ENCODE measurements at places on chromosomes 1 and 21. TPM values are rescaled to one million over a fixed set of nuclear protein-coding genes. Genes with fewer than 3 reads are reported as not detected.

DNA sequence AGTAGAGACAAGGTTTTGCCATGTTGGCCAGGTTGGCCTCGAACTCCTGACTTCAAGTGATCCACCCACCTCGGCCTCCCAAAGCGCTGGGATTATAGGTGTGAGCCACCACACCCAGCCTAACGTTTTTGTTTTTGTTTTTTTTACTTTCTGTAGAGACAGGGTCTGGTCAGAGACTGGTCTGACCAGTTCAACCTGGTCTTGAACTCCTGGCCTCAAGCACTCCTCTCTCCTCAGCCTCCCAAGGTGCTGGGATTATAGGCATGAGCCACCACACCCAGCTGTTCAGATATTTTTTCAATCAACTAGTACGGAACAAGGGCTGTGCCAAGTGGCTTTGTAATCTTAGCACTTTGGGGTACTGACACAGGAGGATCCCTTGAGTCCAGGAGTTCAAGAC, 209.5 kb downstream of the RERE start:
- H3K36me3 ChIP-seq: peaks cover 7% of the 10 kb centered on the region
- no peak overlapping the region for H3K27ac ChIP-seq
- H3K4me1 ChIP-seq: peaks cover 34% of the 10 kb centered on the region
- H3K4me3 ChIP-seq: no peak overlapping the region

DNA sequence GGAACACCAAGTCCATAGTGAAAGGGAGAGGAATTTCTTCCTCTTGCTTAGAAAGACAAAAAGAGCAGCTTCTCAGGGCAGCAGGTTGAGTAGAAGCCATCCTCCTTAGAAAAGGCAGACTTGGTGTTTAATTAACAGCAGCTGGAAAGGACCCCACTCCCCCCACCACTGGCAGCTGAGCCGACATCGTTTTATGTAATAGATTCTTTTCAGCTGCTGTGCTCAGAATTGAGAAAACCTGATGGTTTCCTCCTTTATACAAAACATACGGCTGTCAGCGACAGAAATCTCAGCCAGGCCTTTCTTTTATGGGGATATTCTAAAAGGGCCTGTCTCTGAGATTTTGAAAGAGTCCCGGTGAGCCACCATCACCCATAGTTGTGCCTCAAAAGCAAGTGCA, 49.9 kb downstream of the MAN1C1 start:
- DNase-seq: no peak
- H3K36me3 ChIP-seq: peaks cover 16% of the 10 kb centered on the region
- H3K27ac ChIP-seq: no peak overlapping the region
- H3K4me1 ChIP-seq: peaks cover 25% of the 10 kb centered on the region
- peaks cover 9% of the 10 kb centered on the region for H3K27me3 ChIP-seq

GRCh38 chr1:41906943-41907342, 11.8 kb downstream of the HIVEP3 start:
- peaks cover 40% of the 10 kb centered on the region for H3K4me1 ChIP-seq
- H3K27ac ChIP-seq: no peak overlapping the region
- peaks cover 12% of the 10 kb centered on the region for H3K36me3 ChIP-seq
- no peaks in the 10 kb centered on the region for H3K27me3 ChIP-seq
- no peak for DNase-seq
- H3K4me3 ChIP-seq: no peak overlapping the region

GRCh38 chr1:10253755-10254154, 43.4 kb downstream of the KIF1B start:
- H3K4me3 ChIP-seq: no peak overlapping the region
- H3K36me3 ChIP-seq: peaks cover 3% of the 10 kb centered on the region
- no peak for DNase-seq
- no peaks in the 10 kb centered on the region for H3K27me3 ChIP-seq

GRCh38 chr1:77972080-77972479, 6.8 kb downstream of the FUBP1 start:
- no peaks in the 10 kb centered on the region for H3K27me3 ChIP-seq
- DNase-seq: no peak
- peak overlapping the region; percentile 4 for H3K4me3 ChIP-seq
- peaks cover 63% of the 10 kb centered on the region for H3K4me1 ChIP-seq
- H3K36me3 ChIP-seq: peaks cover 53% of the 10 kb centered on the region

- no peak overlapping the region for H3K27ac ChIP-seq
- H3K4me1 ChIP-seq: peaks cover 5% of the 10 kb centered on the region
- no peak for DNase-seq
Measured at GRCh38 chr1:204758601-204759000, 73.1 kb upstream of the LRRN2 start.

GRCh38 chr1:12778907-12779306, 5.4 kb downstream of the PRAMEF12 start:
- no peaks in the 10 kb centered on the region for H3K36me3 ChIP-seq
- H3K4me1 ChIP-seq: no peaks in the 10 kb centered on the region
- DNase-seq: no peak
- H3K27me3 ChIP-seq: peaks cover 2% of the 10 kb centered on the region
- H3K4me3 ChIP-seq: no peak overlapping the region

- DNase-seq: no peak
- peaks cover 18% of the 10 kb centered on the region for H3K4me1 ChIP-seq
- no peak overlapping the region for H3K4me3 ChIP-seq
Measured at GRCh38 chr1:30988045-30988444, 77.5 kb downstream of the PUM1 start.

- H3K4me1 ChIP-seq: peaks cover 47% of the 10 kb centered on the region
- no peaks in the 10 kb centered on the region for H3K27me3 ChIP-seq
- no peak overlapping the region for H3K27ac ChIP-seq
- no peak overlapping the region for H3K4me3 ChIP-seq
- peaks cover 29% of the 10 kb centered on the region for H3K36me3 ChIP-seq
Measured at GRCh38 chr1:193538680-193539079, 352.3 kb upstream of the B3GALT2 start.

DNA sequence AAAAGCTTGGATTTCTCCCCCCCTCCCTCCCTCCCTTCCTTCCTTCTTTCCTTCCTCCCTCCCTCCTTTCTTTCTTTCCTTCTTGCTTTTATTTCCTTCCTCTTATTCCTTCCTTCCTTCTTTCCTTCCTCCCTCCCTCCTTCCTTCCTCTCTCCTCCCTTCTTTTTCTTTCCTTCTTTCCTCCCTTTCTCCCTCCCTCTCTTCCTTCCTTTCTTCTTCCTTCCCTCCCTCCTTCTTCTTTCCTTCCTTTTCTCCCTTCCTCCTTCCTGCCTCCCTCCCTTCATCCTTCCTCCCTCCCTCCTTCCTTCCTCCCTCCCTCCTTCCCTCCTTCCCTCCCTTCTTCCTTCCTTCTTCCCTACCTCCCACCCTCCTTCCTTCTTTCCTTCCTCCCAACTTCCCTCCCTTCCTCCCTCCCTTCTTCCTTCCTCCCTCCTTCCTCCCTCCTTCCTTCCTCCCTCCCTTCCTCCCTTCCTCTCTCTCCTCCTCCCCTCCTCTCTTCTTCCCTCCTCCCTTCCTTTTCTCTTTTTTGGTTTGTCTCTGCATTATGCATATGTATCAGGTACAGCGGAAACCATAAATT, 22.8 kb downstream of the WDR64 start:
- no peak overlapping the region for H3K4me3 ChIP-seq
- no peaks in the 10 kb centered on the region for H3K27me3 ChIP-seq
- no peaks in the 10 kb centered on the region for H3K36me3 ChIP-seq
- DNase-seq: no peak

GRCh38 chr1:220342853-220343252, 70.6 kb upstream of the RAB3GAP2 start:
- H3K4me1 ChIP-seq: no peaks in the 10 kb centered on the region
- peaks cover 4% of the 10 kb centered on the region for H3K27me3 ChIP-seq
- DNase-seq: no peak

The CNIH3 gene
- 1.5 TPM for total RNA-seq

The MYOM3 gene
- not detected for total RNA-seq

DNA sequence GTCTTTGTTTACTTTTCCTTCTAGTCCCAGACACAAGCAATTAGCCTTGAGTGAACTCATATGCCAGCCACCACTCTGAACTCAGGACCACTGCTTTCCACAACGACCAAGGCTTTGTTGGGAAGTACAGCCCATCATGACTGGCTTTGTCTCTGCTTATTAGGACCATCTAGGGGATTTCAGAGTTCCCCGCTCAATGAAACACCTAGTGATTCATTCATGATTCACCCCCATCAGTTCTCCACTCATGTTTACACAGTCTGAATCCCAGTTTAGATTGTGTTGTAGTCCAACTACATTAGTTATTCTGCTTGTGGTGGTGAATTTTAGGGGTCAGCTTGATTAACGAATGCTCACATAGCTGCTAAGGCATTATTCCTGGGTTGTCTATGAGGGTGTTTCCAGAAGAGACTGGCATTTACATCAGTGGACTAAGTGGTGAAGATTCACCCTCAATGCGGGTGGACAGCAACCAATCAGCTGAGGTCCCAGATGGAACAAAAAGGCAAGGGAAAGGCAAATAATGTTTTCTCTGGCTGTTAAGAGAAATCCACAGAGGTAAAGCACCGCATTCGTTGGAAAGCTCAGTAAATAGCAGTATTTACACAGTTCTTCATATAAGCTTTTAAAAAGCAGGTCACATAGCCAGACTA, 122.7 kb downstream of the RGS21 start:
- H3K36me3 ChIP-seq: no peaks in the 10 kb centered on the region
- no peak overlapping the region for H3K27ac ChIP-seq
- no peak for DNase-seq
- H3K4me1 ChIP-seq: no peaks in the 10 kb centered on the region
- H3K4me3 ChIP-seq: no peak overlapping the region

DNA sequence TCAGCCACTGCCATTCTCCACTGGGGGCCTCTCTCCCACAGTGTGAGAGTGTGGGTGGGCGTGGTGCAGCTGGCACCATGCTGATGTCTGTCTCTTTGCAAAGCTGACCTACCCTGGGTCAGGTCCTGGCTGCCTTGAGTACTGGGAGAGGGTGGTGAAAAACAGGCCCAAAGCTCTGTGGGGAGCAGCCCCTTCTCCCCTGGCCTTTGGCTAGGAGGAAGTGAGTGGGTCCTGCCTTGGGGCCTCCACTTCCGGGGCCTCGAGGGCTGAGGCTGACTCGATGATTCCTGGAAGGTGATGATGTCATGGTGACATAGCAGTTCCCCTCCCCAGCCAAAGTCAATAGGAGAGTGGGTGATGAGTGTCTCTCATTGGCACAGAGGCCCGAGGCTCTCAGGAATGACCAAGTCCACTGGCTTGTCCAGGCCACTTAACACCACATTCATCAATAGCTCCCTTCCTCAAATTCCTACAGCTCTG, 53.0 kb downstream of the IER5 start:
- H3K36me3 ChIP-seq: peaks cover 6% of the 10 kb centered on the region
- H3K4me1 ChIP-seq: peaks cover 74% of the 10 kb centered on the region
- H3K4me3 ChIP-seq: peak overlapping the region; percentile 39
- peaks cover 13% of the 10 kb centered on the region for H3K27me3 ChIP-seq
- H3K27ac ChIP-seq: peak overlapping the region; percentile 70
- DNase-seq: peak; percentile 72

The PLCH2 gene
- total RNA-seq: 9.8 TPM

- peak; percentile 53 for DNase-seq
- peaks cover 78% of the 10 kb centered on the region for H3K4me1 ChIP-seq
- H3K27ac ChIP-seq: peak overlapping the region; percentile 78
- H3K4me3 ChIP-seq: peak overlapping the region; percentile 83
- H3K36me3 ChIP-seq: peaks cover 37% of the 10 kb centered on the region
Measured at GRCh38 chr1:25620211-25620610, 3.6 kb downstream of the MAN1C1 start.

The PCP4 gene
- total RNA-seq: not detected

- no peak overlapping the region for H3K27ac ChIP-seq
- H3K27me3 ChIP-seq: peaks cover 19% of the 10 kb centered on the region
- no peaks in the 10 kb centered on the region for H3K4me1 ChIP-seq
- DNase-seq: no peak
- H3K4me3 ChIP-seq: no peak overlapping the region
Measured at GRCh38 chr1:154536570-154536969, 21.9 kb downstream of the UBE2Q1 start.

The PGBD5 gene
- not detected for total RNA-seq

- H3K4me1 ChIP-seq: peaks cover 3% of the 10 kb centered on the region
- peaks cover 2% of the 10 kb centered on the region for H3K27me3 ChIP-seq
- peaks cover 3% of the 10 kb centered on the region for H3K36me3 ChIP-seq
- no peak overlapping the region for H3K4me3 ChIP-seq
Measured at GRCh38 chr21:17753736-17754135, 65.4 kb downstream of the C21orf91 start.

DNA sequence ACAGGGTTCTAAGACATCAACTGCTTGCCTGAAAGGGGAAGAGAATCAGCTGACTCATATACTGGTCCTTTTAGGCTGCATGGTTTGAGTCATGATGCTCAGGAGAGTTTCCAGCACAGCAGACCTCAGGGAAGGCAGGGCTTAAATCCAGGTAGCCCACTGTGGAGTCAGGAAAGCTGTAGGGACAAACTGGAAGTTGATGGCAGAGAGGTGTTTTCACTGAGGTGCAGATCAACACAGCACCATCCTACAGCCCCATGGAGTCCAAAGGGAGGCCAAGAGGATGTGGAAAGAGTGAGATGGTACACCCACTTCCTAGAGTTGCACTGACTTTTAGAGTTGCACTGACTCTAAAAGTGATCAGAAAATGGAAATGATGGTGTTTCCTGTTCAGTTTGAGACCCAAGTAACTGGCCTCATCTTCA, 252.4 kb upstream of the DUSP10 start:
- H3K27me3 ChIP-seq: no peaks in the 10 kb centered on the region
- H3K4me3 ChIP-seq: no peak overlapping the region
- H3K4me1 ChIP-seq: peaks cover 29% of the 10 kb centered on the region
- no peak overlapping the region for H3K27ac ChIP-seq

The HSD3B1 gene
- total RNA-seq: not detected

DNA sequence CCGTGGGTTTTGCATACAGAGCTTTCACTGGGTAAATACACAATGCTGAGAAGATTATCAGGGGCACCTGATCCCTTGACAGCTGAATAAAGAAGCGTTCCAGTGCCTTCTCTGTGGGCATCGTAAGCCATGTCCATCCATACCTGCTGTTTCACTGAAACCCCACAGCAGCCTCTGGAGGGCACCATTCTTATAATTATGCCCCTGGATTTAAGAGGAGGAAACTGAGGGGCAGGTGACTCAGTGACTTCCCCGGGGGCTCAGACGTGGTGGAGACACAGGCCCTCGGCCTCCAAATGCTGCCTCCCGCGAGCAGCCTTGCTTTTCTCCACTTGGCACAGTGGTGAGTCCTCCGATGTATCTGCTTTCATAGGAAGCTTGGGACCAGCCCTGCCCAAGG, 56.7 kb downstream of the B3GALT5 start:
- H3K27me3 ChIP-seq: no peaks in the 10 kb centered on the region
- H3K4me1 ChIP-seq: no peaks in the 10 kb centered on the region
- DNase-seq: no peak
- H3K27ac ChIP-seq: no peak overlapping the region
- no peaks in the 10 kb centered on the region for H3K36me3 ChIP-seq
- no peak overlapping the region for H3K4me3 ChIP-seq

The EDN2 gene
- not detected for total RNA-seq

The HENMT1 gene
- 38.7 TPM for total RNA-seq

DNA sequence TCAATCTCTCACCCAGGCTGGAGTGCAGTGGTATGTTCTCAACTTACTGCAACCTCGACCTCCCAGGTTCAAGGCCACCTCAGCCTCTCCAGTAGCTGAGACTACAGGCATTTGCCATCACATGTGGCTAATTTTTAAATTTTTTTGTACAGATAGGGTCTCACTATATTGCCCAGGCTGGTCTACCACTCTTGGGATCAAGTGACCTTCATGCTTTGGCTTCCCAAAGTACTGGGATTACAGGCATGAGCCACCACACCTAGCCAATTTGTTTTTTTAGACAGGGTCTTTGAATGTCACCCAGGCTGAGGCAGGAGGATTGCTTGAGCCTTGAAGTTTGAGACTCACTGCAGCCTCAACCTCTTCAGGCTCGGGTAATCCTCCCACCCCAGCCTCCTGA, 10.2 kb upstream of the USP48 start:
- DNase-seq: no peak
- H3K36me3 ChIP-seq: no peaks in the 10 kb centered on the region
- H3K27ac ChIP-seq: no peak overlapping the region

All from activated CD8-positive, alpha-beta T cell treated with anti-CD3 and anti-CD28 coated beads, Interleukin-2, amount 10 ng/mL, durations not matched to agents 7 days and 5 days (primary cell).